ENCODE measurements at places on chromosomes 5 and 9. TPM values are rescaled to one million over a fixed set of nuclear protein-coding genes. Genes with fewer than 3 reads are reported as not detected.

- DNase-seq: no peak
Measured at GRCh38 chr5:10724781-10725507, 36.1 kb downstream of the DAP start.

Gene WDR31
- total RNA-seq: 2.1 TPM

Gene PCDHGA8
- 2.0 TPM for total RNA-seq

Gene ENC1
- 12.4 TPM for total RNA-seq

Gene CAMK2A
- 0.23 TPM for total RNA-seq

Gene PCDHA9
- 0.14 TPM for total RNA-seq
